AML-193 (cell line): ENCODE measurements at places on chromosomes 16 and 17.

GRCh38 chr17:17902376-17902775 lies 65.6 kb upstream of the SREBF1 start:
- DNase-seq, result no peak

DNA sequence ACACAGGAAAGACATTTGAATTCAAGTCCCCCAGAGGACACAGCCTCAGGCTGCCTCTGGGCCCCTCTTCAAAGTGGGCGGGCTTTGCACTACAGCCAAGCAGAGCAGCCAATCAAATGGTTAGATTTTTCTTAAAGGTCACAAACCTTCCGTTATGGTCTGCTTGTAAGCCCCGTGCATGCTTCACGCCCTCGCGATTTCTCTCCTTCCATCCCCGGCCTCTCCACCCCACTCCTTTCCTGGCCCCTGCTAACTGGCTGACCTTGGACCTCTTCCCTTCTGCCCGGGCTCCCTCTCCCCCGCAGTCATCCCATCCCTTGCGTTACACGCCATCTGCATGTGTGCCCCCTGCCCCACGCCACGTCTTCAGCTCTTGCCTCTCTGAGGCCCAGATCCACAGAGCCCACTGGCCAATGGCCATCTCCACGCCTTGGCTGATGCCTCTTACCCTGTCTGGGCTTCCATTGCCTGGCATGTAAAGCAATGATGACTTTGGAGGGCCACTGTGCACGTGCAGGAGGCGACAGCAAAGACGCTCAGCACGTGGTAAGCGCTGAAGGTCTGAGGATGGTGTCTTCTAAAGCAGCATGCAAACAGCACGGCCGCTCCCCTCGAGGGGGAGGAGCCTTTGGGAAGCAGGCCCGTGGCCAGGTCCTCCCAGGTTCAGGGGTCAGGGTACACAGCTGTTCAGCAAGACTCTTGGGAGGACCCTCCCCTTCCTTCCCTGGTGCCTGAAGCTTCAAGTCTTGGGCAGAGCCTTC lies 86.8 kb downstream of the ZDHHC7 start:
- DNase-seq, result no peak

DNA sequence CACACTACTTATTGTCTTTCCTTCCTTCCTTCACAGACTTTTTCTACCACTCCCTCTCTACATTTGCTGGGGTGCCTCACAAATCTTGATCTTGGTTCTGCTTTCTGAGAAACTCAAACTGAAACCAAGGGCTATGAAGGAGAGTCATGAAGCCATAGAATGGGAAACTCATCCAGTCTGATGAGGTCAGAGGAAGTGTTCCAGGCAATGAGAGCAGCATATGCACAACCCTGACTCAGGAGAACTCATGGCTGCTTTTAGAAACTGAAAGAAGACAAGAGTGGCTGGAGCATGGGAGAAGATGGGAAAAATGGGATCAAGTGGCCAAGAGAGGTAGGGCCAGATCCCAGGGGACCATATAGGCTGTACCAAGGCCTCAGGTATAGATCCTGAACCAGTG lies 130.0 kb upstream of the TOX3 start:
- DNase-seq, result no peak

GRCh38 chr17:15945527-15946191 lies 729 bp downstream of the ADORA2B start:
- DNase-seq, result no peak

DNA sequence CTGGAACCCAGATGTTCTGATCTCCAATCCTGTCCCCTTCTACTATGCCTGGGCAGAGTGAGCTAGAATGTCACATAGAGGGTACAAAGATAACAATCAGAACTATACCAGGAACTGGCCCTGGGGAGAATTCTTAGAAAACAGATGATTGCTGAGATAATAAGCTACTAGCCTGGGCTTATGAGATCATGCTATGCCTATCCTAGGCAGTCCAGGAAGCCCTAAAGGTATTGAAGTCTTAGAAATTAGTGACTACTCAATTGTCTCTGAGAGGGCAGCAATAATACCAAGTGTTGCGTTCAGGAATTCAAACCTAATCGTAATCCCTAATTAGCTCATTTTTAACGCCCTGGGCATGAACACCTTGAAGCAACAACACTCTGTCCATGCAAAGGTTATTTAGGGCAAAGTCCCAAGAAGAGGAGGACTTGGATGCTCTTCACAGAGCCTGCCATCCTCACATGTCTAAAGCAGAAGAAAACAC lies 77.1 kb downstream of the MMD start:
- no peak for DNase-seq

- no peak for DNase-seq
Observed at GRCh38 chr17:78476973-78477372, 98.5 kb downstream of the PGS1 start.

DNA sequence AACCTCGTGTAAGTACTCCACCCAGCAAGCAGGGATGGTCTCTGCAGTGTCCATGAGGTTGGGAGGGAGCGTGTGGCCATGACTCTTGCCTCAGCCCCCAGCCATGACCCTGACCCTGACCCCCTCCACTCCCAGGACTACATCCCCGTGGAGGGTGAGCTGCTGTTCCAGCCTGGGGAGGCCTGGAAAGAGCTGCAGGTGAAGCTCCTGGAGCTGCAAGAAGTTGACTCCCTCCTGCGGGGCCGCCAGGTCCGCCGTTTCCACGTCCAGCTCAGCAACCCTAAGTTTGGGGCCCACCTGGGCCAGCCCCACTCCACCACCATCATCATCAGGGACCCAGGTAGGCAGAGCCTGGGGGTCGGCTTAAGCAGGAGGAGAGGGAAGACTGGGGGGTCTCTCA lies 16.3 kb downstream of the GALK1 start:
- no peak for DNase-seq

GRCh38 chr16:57977418-57978069 lies 6.6 kb upstream of the CNGB1 start:
- no peak for DNase-seq

DNA sequence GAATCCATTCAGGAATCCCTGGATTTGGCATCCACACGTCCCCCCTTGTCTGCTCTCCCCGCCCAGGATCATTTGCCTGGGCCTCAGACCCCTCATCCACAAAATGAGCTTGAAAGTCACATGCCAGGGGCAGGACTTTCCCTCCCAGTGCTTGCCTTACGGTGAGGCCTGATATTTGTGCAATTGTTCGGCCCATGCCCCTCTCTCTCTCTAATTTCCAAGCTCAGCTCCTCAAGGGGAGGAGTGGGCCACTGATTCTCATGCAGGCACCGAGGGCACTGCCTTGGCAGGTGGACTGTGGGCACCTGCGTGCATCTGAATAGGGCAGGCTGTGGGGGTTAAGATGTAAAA lies 267.2 kb upstream of the FOXF1 start:
- DNase-seq, result no peak

GRCh38 chr17:65294181-65294719 lies 157.1 kb downstream of the RGS9 start:
- peak; percentile 50 for DNase-seq

- DNase-seq, result no peak
Observed at GRCh38 chr17:44314869-44315661, 6.7 kb downstream of the RUNDC3A start.

- DNase-seq, result no peak
Observed at GRCh38 chr16:56617212-56618085, 8.1 kb upstream of the MT1E start.

DNA sequence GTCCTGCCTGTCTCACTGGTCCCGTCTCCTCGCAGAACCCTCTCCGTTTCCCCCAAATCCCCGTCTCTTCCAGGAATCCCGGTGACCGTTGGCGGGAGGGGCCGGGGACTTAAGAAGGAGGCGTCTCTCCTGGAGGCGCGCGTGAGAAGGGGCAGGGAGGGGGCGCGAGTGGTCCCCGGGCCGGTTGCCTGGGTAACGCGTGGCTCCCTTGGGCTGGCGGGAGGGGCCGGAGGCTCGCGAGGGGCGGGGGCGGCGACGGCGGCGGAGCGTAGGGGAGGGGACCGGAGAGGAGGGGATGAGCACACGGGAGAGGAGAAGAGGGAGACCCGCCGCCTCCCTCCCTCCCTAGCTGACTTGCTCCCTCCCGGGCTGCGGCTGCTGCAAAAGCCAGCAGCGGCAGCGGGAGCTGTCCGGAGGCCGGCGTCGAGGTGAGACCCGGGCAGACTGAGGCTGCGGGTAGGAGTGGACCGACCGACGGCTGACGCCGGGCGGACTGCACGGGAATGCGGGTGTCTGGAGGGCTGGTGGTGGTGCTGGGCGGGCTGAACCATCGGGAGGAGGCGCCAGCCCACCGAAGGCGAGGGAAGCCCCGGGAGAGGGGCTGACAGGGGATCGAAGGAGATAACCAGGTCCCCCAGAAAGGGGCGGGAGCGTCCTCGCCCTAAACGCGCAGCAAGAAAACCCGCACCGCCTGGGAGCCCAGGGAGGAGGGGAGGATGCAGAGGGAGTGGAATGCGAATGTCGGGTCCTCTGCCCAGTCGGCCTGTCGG lies at the start of gene PRRT2:
Gene PRRT2 (plus strand): TSS at position 298 of the 770 bp plus-strand sequence. CDS start 862 bp downstream, outside the sequence.
- no peak for DNase-seq

DNA sequence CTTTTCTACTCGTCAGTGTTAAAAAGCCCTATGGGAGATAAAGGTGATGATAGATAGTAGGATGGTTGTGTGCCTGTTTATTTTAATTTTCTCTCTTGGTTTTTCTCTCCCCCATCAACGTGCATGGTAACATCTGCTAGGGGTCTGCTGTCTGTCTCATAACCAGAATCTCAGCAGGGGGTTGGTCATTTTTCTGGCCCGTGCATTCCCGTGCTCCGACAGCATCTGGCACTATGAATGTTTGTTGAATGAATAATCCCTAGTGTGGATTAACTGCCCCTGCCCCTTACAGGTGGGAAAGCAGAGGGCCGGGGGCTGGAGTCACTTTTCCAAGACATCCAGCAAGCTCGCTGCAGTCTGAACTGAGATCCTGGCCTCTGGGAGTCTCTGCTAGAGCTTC lies 6.3 kb downstream of the CA5A start:
- DNase-seq, result no peak

DNA sequence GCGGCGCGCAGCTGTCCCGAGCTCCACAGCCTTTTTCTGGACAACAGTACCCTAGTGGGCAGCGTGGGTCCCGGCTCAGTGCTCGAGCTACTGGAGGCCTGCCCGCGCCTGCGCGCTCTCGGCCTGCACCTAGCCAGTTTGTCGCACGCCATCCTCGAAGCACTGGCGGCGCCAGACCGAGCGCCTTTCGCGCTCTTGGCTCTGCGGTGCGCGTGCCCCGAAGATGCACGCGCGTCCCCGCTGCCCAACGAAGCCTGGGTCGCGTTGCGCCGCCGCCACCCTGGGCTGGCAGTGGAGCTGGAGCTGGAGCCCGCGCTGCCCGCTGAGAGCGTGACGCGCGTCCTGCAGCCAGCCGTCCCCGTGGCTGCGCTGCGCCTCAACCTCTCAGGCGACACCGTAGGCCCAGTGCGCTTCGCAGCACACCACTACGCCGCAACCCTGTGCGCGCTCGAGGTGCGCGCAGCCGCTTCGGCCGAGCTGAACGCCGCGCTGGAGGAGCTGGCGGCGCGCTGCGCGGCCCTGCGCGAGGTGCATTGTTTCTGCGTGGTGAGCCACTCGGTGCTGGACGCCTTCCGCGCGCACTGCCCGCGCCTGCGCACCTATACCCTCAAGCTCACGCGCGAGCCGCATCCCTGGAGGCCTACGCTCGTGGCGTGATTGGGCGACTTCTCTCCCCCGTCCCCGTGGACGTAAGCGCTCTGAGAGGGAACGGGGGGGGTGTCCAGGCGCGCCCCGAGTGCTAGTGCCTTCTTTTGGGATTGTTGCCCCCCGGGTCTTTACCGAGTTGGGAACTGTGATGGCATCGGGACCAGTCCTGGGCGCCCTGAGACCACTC lies 1.2 kb upstream of the HSF4 start:
- no peak for DNase-seq

DNA sequence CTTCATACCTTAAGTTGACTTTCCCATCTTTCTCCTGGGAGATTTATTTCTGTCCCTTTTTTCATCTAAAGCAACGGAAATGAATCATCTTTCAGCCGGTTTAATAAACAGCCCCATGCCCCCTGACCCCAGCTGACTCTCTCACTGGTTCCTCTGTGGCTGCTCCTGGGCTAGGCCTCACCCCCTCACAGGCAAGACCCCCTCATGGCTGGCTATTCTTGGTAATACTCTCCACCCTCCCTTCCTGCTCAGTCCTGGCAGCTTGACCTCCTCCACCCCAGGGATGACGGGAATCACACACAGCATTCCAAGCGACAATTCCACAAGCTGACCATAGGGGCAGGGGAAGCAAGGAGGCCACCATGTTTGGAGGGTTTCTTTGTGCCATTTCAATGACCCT lies 1.5 kb upstream of the ADAP2 start:
- DNase-seq, result no peak

GRCh38 chr17:61583242-61583641 lies 7.8 kb downstream of the NACA2 start:
- peak; percentile 77 for DNase-seq

GRCh38 chr17:28341516-28341915 lies 6.0 kb downstream of the TNFAIP1 start:
- no peak for DNase-seq

GRCh38 chr17:27585792-27586191 lies 45.2 kb upstream of the LGALS9 start:
- no peak for DNase-seq

DNA sequence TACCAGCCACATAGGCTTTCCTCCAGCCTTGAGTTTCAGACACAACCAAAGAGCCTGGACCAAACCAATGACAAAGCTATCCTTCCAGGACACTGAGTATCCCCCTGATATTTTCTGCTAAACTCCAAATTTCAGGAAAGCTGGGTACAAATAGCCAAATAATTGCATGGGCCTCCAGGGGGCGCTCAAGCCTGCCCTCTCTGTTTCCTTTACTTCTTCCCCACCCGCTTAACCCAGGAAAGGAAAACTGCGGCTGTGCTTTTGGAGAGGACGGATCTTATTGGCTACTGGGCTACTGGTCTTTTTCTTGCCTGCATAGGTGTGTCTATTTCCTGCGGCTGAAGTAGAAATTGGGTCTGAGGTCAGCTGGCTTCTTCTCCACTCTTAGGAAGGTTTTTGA lies 30.1 kb downstream of the GNGT2 start:
- peak; percentile 64 for DNase-seq

GRCh38 chr17:77427391-77427991 lies 286.7 kb downstream of the SEC14L1 start:
- DNase-seq, result no peak

GRCh38 chr17:47188271-47188875 lies 722 bp downstream of the CDC27 start:
- peak; percentile 40 for DNase-seq

GRCh38 chr16:48318630-48319029 lies 66.6 kb downstream of the SIAH1 start:
- DNase-seq, result peak; percentile 72

GRCh38 chr16:17483351-17483750 lies 12.6 kb upstream of the XYLT1 start:
- no peak for DNase-seq

DNA sequence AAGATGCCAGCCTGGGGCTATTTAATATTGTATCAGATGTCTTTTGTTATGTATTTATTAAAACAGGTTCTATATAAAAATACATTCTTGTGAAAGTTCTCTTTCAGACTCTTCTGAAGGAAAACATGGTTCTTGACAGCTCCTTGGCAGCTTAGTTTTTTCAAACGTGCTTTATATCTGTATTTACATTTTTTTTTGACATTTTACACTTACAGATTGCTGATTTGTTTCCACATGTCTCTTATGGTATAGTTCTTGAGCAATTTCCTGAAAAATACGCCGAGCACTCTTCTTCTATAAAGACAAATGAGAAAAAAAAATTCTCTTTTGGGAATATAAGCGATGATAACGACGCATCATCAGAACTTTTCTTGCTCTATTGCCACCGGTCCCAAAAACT lies 9.5 kb downstream of the IGSF6 start:
- no peak for DNase-seq
